SK-MEL-5 (cell line): ENCODE measurements at places on chromosomes 2 and 18.

DNA sequence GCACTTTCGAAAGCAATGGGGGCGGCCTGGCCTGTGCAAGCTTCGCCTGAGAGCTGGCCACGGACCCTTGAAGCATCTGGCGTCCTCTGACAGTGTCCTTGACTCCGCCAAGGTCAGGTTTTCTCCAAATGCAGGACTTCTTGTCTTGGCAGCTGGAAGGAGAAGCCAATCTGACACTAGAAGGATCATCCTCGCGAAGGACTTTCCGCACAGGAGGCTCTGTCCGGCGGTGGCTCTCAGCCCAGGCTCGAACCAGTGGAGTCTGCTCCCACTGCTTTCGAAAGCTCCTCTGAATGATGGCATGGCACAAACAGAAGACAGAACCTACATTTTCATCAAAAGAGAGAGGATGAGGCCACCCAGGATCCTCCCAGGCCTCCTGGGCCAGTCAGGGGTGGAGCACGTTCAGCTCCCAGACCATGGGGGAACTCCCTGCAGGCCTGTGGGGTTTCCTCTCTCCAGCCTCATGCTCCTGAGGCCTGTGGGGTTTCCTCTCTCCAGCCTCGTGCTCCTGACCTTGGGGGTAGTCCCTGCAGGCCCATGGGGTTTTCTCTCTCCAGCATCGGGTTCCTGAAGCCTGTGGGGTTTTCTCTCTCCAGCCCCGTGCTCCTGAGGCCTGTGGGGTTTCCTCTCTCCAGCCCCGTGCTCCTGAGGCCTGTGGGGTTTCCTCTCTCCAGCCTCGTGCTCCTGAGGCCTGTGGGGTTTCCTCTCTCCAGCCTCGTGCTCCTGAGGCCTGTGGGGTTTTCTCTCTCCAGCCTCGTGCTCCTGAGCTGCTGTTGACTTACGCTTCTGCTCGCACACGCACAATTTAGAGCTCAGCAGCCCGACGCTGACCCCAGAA is 396.5 kb upstream of the SALL3 start:
- DNase-seq = no peak

DNA sequence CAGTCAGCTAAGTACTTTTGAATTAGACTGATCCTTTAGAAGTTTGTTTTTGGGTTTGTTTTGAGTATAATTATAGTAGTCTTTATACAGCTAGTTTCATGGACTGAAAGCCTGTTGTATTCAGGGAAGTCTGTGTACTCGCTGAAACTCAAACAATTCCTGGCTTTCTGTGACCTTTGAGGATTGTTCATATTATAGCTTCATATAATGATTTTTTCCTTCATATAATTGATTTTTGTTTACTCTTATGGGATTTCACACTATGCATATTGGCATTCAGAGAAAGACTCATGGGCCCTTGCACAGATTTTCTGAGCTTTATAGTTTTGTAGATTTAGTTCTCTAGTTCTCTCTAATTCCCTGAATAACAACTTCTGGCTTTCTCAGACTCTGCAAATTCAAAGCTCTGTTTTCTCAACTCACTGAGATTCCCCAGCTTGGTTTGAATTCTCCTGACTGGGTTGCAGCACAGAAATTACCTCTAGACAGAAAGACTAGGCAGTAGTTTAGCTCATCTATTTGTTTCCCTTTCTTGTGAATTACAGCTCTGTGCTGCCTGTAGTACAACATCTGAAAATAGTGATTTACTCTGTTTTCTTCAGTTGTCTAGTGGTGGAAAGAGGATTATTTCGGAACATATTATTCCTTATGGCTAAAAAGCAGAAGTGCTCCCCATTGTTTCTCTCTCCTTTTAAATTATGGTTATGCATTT is 495.9 kb upstream of the CNTNAP5 start:
- no peak for DNase-seq

DNA sequence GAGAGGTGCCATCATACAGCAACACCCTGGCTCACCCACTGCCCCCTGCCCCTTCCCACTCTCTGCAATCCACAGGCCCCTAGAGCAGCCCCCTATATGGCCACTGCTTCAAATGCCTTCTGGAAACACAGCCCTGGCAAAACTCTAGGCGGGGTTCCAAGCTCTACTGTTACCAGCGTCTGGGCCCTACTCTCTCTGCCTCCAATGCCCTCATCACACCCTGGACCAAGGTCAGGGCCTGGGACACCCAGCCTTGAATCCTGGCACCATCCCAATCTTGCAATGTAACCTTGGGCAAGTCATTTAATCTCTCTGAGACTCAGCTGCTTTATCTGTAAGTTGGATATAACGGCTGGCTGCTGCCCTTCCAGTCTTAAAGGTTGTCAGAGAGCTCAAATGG is 39.2 kb upstream of the LOXHD1 start:
- no peak for DNase-seq

DNA sequence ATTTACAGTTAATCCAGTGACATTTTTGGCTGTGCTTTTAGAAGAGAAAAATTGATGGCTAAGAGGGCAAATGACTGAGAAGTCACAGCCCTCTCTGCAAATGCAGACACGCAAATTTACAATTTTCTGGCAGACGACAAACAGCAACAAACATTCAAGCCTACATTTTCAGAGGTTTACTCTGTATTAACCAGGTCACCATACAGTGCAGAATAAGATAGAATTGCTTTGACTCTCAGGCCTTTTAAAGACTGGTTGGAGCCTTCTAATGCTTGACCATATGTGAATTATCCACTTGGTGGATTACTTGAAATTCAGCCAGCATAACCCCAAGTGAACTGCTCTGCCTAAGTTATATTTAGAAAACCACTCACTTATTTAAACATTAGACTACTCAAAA is 280.9 kb upstream of the STON1 start:
- DNase-seq = no peak

DNA sequence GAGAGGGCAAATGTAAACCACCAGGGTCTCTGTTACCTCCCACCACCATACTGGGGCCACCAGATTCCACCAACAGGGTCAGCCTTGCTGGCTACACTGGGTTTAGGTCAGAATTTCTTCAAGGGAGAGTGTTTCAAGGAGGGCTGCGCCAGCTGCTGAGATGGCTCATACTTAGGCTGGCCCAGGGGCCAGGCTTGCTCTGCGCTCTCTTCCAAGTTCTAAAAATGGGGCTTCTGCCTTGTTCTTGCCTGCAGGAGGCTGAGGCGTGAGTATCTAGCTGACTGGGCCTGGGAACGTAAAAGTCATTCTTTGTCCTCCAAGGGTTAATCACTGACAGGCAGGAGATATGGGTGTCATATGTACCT is 28.1 kb downstream of the MRPL33 start:
- no peak for DNase-seq

DNA sequence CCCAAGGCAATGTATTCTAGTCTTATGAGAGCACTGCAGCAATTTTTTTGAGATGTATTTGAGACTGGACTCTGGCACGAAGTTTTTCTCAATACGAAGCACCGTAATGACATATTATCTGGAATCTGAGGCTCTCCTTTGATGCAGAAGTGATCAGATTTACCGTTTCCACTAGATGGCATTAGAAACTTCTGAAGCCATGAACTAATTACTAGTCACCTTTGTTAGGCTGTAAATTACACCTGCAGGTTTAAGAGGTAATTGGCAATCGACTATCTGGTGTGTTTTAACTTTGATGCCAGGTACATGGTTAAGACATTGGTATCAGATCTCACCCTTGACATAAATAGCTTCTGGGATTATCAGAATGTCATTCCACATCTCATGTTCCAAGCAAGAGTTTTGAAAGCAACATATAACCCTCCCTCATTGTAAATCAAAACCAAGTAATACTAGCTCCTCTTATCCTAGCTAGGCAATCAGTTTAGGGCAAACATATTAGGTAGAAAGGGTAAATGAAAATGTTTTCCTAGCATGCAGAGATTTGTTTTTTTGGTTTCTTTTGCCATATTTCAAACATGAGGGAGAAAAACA is 254.6 kb upstream of the SPRED2 start:
- DNase-seq = peak; percentile 23

DNA sequence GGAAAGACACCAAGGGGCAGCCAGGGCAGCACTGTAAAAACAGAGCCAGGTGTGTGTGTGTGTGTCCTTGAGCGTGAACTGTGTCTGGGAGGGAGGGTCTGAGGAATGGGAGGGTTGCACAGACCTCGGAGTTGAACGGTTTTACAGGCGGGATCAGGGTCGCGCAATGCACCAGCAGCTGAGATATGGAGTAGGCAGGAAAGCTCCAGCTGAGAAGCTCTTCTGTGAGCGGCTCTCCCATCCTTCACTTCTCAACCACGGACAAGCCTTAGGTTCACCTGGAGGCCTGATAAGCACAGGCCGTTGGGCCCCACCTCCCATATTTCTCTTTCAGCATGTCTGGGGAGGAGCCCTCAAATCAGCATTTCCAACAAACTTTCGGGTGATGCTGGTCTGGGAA is 12.1 kb downstream of the SERTAD2 start:
- DNase-seq = no peak

- DNase-seq = no peak
Measured at GRCh38 chr2:45391866-45392265, 219.2 kb downstream of the SRBD1 start.

- DNase-seq = peak; percentile 58
Measured at GRCh38 chr2:12416600-12416999, 300.1 kb upstream of the TRIB2 start.

- no peak for DNase-seq
Measured at GRCh38 chr2:12557688-12558087, 159.0 kb upstream of the TRIB2 start.

DNA sequence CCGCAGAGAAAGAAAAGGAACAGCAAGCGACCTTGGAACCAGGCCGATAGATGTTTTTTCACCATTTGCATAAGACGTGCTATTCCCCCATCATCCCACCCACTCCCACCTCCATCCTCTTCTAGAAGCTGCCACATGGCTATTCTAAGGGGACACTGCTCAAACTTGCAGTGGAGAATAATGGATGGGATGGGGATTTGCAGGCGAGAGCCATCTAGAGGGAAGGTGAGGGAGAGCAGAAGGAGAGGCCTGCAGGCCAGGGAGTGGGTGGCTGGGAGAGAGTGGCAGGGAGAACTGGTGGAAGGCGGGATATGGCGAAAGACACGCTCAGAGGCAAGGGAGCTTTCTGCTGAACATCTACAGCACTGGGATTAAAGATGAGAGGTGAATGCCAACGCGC is 84.9 kb downstream of the MAPK4 start:
- peak; percentile 80 for DNase-seq

GRCh38 chr2:11466307-11467128 is 557 bp upstream of the E2F6 start:
- DNase-seq = no peak

GRCh38 chr18:3492721-3493120 is 42.7 kb downstream of the TGIF1 start:
- no peak for DNase-seq

GRCh38 chr2:201257381-201257955 is 2.9 kb upstream of the CASP8 start:
- DNase-seq = no peak

DNA sequence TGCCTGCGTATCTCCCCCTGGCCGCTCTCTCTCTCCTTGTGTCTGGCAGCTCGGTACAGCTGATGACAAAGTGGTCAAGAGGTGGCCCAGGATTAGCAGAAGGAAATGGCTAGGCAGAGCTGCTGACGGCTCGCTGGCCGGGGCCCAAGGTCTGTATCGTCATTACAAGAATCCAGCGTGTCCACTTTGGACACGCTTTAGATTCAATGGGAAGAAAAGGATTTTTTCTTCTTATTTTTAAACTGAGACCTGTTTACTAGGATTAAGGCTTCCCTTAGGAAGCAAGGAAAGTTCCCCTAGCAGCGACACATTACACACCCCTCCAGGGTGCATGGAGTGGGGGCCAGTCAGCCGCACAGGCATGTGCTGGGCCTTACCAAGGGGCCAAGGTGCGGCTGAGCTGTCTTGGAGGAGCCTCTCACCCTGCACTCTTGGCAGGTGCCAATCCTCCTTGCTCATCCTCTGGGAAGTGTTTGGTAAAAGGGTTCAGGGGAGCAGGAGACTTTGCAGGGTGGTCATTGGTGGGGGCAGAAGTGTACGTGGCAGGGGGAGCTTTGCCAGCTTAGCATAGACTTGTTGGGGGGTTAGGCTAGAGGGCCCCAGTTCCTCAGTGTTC is 76.8 kb downstream of the POLR1A start:
- DNase-seq = no peak

DNA sequence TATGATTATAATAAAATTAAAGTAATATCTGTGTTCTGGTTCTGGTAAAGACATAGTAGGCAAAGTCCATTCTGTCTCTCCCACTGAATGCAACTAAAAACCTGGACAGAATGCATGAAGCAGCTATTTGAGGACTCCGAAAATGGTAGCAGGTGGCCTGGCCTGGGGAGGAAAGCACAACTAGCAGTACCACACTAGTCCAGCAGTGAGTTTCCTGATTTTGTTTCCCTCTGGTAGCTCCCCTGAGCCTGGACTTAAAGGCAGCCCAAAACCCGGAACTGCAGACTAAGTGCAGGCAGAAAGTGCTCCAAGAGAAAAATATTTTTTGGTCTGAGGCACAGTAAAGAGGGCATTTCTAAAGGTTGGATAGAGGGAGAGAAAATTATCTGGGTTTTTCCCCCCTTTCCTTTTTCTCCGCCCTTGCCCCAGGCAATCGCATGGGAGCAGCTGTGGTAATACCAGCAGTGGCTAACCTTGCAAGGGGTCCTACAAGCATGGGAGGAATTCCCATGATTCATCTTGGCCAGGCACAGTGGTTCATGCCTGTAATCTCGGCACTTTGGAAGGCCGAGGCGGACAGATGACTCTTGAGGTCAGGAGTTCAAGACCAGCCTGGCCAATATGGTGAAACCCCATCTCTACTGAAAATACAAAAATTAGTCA is 32.3 kb downstream of the ASXL2 start:
- no peak for DNase-seq

DNA sequence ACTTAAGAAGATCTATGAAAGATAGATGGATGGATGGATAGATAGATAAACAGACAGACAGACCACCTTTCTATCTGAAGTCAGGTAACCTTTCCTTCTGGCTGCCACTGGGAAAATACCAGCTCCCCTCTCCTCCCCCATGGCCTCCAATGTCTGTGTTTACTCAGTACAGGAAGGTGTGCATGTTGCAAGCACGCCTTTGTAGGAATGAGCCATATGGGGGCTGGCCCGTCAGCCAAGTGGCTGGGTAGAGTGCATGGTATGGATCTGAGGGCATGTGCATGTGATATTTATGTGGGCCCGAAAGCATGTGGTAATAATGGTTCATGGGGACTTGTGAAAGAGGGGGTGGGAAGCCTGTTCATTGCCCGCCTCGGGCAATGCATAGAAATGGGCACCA is 109.2 kb upstream of the FZD7 start:
- no peak for DNase-seq
